Activated CD8-positive, alpha-beta memory T cell treated with anti-CD3 and anti-CD28 coated beads for 48 hours (primary cell): ENCODE measurements at places on chromosomes 6 and 20.

- no peak for DNase-seq
These were observed 37.2 kb downstream of the ZNF341 start for GRCh38 chr20:33769043-33769442.

GRCh38 chr6:129646642-129647041, 63.3 kb downstream of the ARHGAP18 start:
- no peak for DNase-seq

DNA sequence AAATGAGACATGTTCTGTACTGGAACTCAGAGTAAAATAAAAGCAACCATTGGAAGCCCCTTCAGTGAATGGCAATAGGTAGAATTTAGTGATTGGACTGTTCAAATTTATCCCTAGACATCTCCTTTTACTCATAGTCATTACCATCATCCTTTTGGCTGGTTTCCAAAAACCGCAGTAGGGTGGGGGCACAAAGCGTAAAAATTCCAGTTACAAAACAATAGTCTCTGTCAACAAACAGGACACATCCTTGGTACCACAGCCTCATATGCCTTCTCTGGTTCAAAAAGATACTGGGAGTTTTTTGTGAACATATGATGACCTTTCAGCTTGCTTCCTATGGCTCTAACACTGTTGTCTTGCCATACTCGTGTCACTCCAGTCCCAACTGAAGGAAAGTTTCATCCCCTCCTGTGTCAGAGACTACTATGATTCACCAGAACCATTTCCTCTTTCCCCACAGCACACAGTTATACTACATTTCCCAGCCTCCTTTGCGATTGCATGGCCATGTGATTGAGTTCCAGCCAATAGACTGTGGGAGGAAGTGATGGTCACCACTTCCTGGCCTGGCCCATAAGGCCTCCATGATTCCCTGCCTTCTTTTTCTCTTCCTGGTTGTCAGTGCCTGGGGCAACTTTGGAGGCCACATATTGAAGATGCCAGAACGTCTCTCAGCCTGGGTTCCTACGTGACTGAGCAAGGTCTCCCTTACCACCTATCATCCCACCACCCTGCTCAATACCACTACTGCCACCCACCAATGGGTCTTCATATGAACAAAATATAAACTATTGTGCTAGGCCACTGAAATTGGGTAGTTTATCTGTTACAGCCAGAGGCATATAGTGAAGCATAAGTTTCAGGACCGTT, 162.4 kb downstream of the ID4 start:
- no peak for DNase-seq

DNA sequence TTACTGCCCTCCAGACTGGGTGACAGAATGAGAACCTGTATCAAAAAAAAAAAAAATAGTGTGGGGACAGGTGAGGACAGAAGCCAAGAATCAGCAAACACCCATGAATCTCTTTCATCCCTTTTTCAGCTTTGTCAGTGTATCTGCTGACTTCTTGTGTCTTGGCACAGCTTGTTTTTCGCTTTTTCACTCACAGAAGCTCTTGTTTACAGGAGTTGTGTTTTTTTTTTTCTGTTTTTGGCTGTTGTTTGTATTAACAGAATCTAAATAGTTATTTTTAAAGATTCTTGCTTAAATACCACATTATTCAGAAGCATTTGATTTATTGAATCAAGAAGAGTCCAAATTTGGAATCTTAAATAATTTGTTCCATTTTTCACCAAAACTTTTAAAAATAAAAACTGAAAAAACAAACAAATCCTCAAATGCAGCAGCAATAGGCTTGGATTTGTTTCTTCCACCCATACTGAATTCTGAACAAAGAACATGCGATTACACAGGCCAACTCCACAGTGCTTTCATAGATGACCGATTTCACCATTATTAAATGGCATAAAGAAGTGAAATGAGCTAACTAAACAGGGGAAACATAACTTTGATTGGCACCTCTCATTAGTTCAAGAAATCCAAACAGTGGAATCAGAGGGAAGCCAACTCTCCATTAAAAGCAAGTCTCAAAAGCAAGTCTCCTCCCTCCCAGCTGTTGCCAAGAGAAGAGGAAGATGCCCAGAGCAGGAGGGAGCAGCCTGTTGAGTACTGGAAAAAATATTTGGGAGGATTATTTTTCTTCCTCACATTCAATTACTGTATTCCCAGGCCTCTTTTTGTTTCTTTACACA, 27.2 kb upstream of the GPR63 start:
- no peak for DNase-seq

- DNase-seq, result no peak
These were observed 31.4 kb downstream of the DUSP22 start for GRCh38 chr6:323730-324088.

DNA sequence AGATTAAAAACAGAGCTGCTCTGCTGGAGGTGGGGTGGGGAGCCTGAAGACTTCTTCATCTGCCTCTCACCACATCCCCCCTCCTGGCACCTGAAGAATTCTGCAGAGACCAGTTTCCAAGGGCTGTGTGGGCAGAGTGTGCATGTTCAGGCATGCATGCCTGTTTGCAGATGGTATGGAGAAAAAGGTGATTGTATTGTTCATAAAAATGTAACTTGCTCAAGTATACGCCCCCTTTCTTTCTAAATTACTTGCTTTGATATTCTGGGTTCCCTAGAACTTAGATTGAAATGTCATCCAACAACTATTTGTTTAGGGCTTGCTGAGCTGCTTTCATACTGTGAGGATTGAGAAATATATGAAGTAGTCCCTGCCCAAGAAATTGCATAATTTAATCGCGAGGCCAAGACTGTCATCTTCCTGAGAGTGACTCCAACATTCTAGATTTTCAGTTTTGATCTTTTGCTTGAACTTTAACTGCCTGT, 83.6 kb downstream of the LCA5 start:
- DNase-seq, result no peak

- no peak for DNase-seq
These were observed 4.9 kb upstream of the LYRM2 start for GRCh38 chr6:89643406-89643805.

- no peak for DNase-seq
These were observed 9.8 kb downstream of the SPATA2 start for GRCh38 chr20:49905415-49906091.

- no peak for DNase-seq
These were observed 8.3 kb downstream of the SLC13A3 start for GRCh38 chr20:46642969-46643343.

GRCh38 chr20:13245250-13245723, 24.2 kb downstream of the ISM1 start:
- DNase-seq, result no peak

GRCh38 chr6:69825904-69826303, 29.1 kb upstream of the LMBRD1 start:
- no peak for DNase-seq

GRCh38 chr6:35496036-35496840, 641 bp downstream of the TEAD3 start:
- no peak for DNase-seq
